ENCODE measurements at places on chromosomes 1 and 21.

- no peak for DNase-seq
Observed at GRCh38 chr21:45945868-45946210, 35.7 kb upstream of the COL6A1 start.

GRCh38 chr1:156359973-156360372 lies 9.0 kb upstream of the RHBG start:
- DNase-seq = no peak

DNA sequence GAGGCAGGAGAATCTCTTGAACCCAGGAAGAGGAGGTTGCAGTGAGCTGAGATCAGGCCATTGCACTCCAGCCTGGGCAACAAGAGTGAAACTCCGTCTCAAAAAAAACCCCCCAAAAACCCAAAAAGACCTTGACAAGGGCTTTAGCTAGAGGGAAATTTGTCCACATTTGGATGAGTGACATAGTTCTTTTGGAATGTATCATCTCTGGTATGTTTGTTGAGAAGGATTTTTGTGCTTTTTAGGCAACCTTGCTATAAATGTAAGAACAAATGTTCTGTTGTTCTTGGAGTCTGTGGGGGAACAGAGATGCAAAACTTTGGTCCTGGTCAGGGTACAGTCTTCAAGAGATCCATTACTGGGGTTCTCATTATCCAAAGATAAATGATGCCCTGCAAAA lies 28.9 kb downstream of the INAVA start:
- no peak for DNase-seq

- DNase-seq = no peak
Observed at GRCh38 chr1:111332190-111332589, 41.5 kb downstream of the CHIA start.

DNA sequence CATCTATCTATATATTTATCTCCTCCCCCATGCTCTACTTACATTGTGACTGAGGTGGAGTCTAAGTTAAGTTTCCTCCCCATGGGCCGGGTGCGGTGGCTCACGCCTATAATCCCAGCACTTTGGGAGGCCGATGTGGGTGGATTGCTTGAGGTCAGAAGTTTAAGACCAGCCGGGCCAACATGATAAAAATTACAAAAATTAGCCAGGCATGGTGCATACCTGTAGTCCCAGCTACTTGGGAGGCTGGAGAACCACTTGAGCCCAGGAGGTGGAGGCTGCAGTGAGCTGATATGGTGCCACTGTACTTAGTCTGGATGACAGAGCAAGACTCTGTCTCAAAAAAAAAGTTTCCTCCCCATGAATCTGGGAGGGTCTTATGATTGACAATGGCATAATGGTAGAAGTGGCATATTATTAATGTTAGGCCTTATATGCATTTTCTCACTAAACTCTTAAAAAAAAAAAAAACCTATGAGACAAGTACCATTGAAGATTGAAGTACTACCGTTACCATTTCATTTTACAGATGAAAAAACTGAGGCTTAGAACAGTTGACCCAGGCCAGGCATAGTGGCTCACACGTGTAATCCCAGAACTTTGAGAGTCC lies 11.2 kb downstream of the F11R start:
- DNase-seq = no peak

DNA sequence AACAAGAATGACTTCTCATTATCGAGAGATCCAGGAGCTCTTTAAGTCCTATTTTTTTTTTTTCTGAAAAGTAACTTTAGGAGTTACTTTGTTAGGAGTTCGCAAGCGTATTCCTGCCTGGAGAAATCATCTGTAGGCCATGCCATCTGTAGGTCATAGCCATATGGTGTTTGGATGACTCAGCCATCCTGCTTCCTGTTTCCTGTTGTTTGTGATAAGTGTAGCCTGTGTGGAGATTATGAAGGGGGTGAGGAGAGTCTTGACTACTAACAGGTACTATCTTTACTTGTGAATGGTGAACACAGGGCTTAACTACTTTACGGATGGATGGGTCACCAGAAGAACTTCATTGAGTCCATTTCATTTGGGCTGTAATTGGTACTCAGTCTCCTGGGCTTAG lies 327.2 kb downstream of the PTPRU start:
- no peak for DNase-seq

GRCh38 chr1:218752126-218752525 lies 407.0 kb downstream of the TGFB2 start:
- no peak for DNase-seq

- DNase-seq = no peak
Observed at GRCh38 chr1:118948351-118948750, 39.8 kb downstream of the TBX15 start.

GRCh38 chr1:40309374-40310128 lies 7.5 kb downstream of the COL9A2 start:
- DNase-seq = no peak

- DNase-seq = no peak
Observed at GRCh38 chr1:41775956-41776585, 142.7 kb downstream of the HIVEP3 start.

DNA sequence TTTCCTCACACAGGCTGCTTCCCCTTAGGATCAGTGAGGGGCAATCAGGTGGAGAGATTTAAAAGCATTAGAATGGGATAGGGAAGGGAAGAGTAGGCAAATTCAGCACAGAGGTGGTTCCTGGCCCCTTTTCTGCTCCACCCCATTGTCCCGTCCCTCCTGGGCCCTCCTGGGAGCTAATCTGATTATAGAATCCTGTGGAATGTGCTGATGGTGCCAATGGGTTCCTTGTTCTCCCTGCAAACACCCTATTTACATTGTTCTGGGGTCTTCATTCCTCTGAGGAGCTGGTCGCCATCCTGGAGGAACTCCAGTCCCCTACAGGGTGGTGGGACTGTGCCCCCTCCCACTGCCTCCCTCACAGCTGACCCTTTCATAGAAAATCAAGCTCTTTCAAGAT lies 34.4 kb upstream of the LRP8 start:
- no peak for DNase-seq

- DNase-seq = no peak
Observed at GRCh38 chr21:35469498-35469897, 420.4 kb upstream of the RUNX1 start.

- no peak for DNase-seq
Observed at GRCh38 chr1:96498744-96499340, 222.7 kb upstream of the PTBP2 start.

DNA sequence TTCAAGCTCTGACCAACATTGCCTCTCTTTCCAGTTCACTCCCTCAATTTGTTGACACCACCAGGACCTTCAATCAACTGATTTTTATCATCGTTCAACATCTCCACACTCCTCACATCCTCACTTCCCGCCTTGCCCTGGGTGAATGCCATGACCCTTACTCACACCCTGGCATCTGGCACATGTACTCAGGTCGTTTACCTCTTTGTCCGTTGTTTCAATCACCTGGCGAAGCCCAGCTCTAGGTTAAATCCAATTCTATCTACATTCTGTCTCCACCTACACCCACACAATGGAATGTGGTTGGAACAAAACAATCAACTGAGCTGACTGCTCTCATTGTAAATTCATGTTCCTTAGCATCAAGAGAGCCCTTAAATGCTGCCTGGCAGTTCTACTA lies 24.2 kb upstream of the TBX15 start:
- no peak for DNase-seq

DNA sequence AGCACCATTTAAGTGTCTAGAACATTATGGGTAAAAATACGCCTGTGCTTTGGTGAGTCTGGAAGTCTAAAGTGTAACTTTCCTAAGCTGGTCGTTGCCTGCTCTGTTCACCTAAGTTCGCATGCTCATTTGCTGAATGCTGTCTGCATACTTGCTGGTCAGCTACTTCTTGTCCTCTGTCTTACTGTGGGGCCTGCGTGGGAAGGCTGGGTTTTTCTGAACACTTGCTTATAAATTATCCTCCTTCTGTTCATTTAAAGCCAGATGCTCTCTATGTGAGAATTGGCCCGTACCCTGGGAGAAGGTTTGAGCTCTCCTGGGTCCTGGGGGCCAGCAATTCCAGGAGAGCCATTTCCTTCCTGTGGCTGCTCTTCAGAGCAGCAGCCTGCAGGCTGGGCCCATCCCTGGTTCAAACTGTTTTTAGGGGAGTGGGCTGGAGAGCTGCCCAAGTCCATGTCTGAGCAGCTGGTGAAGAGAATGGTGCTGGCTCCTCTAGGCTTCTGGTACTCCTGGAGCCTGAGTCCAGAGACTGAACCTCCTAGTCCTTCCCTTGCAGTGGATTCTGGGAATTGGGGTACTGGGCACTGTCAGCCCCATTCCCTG lies 75.7 kb downstream of the GALNT2 start:
- DNase-seq = no peak

DNA sequence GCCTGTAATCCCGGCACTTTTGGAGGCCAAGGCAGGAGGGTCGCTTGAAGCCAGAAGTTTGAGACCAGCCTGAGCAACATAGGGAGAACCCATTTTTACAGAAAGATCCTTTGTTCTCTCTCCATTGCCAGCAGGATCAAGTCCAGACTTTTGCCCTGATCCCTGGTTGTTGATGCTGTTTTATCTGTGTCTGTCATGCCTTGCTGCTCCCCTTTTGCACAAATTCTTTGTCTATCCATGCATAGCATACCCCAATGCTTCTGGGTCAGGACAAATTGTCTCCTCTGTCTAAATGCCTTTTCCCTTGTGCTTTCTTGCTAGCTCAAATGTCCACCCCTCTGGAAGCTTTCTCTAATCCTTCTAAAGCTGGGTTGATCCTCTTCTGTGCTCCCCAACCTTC lies 25.3 kb upstream of the FAAH start:
- DNase-seq = no peak

All from stimulated activated CD4-positive, alpha-beta T cell treated with anti-CD3 and anti-CD28 coated beads, TNF-alpha, amount 100 ng/mL, for 24 hours (primary cell).